ENCODE measurements at places on chromosomes 1 and 21.

DNA sequence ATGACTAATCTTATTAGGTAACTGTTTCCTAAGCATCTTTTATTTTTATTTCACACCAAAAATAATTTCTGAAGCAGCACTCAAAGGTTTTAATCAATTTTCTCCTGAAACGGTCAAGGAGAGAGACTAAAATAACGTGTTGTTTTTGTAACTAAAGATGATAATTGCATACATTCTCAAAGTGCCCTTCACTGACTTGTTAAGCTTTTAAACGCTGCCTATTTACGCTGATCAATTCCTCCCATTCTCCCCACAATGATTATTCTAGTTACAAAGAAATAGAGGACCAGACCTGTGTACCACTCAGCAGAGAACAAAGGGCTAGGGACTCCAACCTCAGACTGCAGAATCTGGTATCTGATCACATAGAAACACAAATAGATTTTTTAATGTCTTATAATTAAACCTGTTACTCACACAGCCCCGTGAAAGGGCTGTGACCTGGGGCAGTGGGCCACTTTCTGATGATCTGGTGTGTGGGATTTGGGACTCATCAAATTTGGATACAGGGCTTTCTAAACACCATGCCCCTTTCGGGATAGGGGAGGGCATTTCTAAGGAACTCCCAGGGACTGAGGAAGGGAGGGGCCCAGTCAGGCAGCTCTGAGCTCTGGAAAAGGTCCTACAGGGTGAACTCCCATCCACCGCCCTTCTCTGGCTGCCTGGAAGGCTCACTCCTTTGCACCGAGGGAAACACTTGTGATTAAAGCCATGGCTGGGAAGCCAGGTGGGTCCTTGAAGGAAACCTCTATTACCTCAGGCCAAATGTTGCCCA lies 65.2 kb downstream of the BCAR3 start:
- peak; percentile 90 for DNase-seq

GRCh38 chr1:54415991-54416390 lies 9.8 kb upstream of the SSBP3 start:
- DNase-seq: no peak

GRCh38 chr21:31347435-31348032 lies 3.5 kb upstream of the TIAM1 start:
- peak; percentile 46 for DNase-seq

DNA sequence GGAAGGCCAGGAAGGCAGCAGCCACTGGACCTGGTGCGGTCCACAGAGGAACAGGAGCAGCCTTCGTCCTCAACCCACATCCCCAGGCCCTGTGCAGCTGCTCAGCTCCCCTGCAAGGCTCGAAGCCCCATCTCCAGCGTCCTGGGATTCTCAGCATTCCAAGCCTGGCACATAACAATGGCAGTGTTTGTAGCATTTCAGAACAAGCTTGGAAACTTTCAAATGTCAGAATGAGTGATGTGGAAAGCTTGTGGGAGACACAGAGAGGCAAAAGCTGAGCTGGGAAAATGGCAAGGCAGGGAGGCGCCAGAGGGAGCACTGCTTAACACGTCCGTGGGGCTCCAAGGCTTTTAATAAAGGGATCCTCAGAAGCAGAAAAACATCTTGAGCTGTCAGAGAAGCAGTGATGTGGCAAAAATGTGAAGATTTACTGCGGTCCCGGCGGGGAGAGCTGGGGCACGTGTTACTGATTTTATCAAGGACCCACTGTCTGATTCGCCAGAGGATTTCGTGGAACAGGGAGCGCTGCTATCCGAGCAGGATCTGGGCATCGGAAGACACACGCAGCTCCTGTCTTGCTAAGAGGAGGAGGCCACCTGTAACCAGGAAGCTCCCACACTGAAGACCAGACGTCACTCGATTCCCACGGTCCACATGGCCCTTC lies 38.1 kb downstream of the TOMM20 start:
- DNase-seq: peak; percentile 96

- no peak for DNase-seq
Measured at GRCh38 chr1:61640531-61641530, 84.1 kb downstream of the TM2D1 start.

GRCh38 chr1:38586993-38587646 lies 272.5 kb downstream of the RRAGC start:
- peak; percentile 79 for DNase-seq

- DNase-seq: no peak
Measured at GRCh38 chr1:6367381-6368012, 26.1 kb downstream of the ACOT7 start.

DNA sequence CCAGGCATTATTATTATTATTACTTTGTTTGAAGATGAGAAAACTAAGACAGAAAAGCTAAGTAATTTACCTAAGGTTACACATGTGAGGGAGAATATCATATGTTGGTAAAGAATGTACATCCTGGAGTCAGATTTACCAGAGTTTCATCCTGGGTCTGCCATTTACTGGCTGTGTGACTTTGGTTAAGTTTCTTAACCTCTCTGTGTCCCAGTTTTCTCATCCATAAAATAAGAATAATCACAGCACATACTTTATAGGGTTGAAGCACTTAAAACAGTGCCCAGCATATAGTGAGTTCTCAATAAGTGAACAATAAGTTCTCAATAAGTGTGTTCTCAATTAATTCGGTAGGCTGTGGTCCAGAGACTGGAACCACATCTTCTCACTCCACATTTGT lies 32.5 kb downstream of the UBE2U start:
- DNase-seq: no peak

- no peak for DNase-seq
Measured at GRCh38 chr1:150572918-150573647, 6.3 kb downstream of the MCL1 start.

GRCh38 chr21:35256468-35256988 lies 207.4 kb upstream of the RUNX1 start:
- peak; percentile 92 for DNase-seq

GRCh38 chr21:18468790-18469189 lies 65.2 kb upstream of the TMPRSS15 start:
- DNase-seq: no peak

DNA sequence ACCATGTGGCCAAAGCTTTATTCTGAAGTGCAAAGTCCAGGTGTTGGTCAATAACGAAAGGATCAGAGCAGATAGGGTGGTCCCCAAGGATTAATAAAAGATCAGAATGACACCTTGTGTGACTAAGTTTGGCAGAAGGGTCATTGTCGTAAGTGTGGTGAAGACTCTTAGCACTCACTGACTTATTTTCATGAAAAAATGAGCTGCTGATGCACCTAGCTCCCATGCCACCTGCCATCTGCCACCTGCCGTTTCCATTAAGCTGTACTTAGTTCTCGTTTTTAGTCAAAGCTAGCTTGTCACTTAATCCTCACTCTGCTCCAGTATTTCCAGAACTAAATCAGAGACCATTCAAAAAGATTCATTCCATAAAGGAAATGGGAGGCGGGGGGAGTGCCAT lies 112.6 kb downstream of the SEC16B start:
- no peak for DNase-seq

- peak; percentile 95 for DNase-seq
Measured at GRCh38 chr1:63920154-63921117, 146.6 kb downstream of the ROR1 start.

DNA sequence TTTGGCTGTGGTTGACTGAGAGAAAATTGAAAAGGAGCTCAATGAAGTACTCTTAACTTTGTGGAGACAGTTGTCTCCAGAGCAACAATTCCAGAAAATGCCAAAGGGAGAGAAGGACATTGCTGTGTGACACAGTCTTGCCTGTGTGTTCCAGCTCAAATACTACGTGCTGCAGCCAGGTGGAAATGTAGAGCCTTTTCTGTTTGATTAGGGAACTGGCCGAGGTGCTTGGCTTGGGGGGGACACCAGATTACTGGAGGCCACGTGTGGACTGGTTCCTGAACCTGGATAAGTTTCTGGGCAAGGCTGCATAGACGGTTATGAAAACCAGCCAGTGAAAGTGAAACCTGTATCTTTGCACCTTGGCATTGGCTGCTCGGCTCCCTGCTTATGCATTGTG lies 217.9 kb downstream of the CTH start:
- no peak for DNase-seq

DNA sequence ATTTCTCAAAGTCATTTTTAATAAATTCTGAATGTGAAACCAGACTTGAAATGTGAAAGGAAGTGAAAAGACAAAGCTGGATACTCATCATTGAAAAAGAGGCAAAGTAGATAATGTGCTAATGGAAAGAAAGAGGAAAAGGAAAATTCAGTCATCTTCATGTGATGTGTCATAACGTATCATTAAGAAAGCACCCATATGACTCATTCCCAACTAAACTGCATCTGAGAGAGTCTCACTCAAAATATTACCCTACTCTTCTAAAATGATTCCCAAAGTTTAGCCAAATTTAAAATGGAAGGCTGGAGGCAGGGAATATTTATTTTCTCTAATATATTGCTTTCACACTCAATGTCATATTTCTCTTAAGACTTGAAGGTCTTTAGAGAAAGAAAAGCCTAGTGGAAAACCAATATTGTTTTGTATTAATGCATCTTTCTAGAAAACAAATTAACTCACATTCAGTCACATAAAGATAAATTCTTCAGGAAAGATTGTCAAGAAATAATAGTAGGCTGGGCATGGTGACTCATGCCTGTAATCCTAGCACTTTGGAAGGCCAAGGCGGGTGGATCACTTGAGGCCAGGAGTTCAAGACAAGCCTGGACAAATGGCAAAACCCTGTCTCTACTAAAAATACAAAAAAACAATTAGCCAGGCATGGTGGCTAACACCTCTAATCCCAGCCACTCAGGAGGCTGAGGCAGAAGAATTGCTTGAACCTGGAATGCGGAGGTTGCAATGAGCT lies 129.9 kb downstream of the SLC30A10 start:
- DNase-seq: no peak

- no peak for DNase-seq
Measured at GRCh38 chr1:222168621-222169020, 379.3 kb downstream of the HHIPL2 start.

GRCh38 chr1:6683434-6683833 lies 18.2 kb downstream of the DNAJC11 start:
- no peak for DNase-seq

GRCh38 chr1:219539645-219540254 lies 73.2 kb downstream of the ZC3H11B start:
- DNase-seq: no peak

GRCh38 chr1:150364231-150365003 lies 470 bp downstream of the RPRD2 start:
- peak; percentile 87 for DNase-seq

- no peak for DNase-seq
Measured at GRCh38 chr1:222167896-222168295, 380.0 kb downstream of the HHIPL2 start.

GRCh38 chr1:18234790-18235242 lies 127.2 kb downstream of the IGSF21 start:
- peak; percentile 80 for DNase-seq

DNA sequence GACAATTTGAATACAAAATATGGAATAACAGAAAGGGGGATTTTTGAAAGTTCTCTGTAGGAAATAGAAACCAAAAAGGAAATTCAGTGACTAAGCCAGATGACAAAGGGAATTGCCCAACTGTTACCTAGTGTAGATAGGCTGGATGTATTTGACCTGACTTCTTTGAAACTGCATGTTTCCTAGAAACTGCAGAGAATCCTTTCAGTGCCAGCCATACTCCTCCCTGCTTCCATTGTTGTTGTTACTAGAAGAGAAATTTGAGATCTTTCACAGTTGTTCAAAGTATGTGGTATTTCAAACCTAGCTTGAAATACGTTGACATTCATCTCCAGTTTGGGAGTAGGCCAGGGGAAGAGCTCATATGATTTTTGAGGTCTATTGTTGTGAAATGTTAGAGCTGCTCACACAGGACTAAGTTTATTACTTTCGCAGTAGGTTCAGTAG lies 1.8 kb upstream of the GBP5 start:
- DNase-seq: no peak

DNA sequence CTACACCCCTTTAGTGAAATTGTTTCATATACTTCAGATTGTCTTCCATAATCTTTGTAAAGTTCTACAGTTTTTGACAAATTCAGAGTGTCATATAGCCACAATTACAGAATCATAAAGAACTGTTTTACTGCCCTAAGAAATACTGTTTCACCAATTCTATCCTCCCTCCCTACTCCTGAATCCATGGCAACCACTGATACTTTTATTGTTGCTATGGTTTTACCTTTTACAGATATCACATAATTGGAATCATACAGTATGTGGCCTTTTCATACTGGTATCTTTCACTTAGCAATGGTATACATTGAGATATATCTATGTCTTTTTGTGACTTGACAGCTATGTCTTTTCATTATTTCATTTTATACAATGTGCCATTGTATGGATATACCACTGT lies 34.1 kb downstream of the RC3H1 start:
- no peak for DNase-seq

GRCh38 chr1:3002349-3003038 lies 18.8 kb upstream of the ACTRT2 start:
- DNase-seq: no peak

GRCh38 chr1:40303051-40303771 lies 13.9 kb downstream of the COL9A2 start:
- DNase-seq: peak; percentile 42

- peak; percentile 30 for DNase-seq
Measured at GRCh38 chr1:36522461-36523229, 39.9 kb upstream of the CSF3R start.

- peak; percentile 51 for DNase-seq
Measured at GRCh38 chr21:38914528-38915293, 109.0 kb downstream of the ETS2 start.

- peak; percentile 68 for DNase-seq
Measured at GRCh38 chr1:94755675-94756074, 64.5 kb upstream of the SLC44A3 start.

GRCh38 chr1:209364716-209365115 lies 218.8 kb upstream of the CAMK1G start:
- DNase-seq: peak; percentile 88

- DNase-seq: no peak
Measured at GRCh38 chr1:96039910-96040309, 681.7 kb upstream of the PTBP2 start.

DNA sequence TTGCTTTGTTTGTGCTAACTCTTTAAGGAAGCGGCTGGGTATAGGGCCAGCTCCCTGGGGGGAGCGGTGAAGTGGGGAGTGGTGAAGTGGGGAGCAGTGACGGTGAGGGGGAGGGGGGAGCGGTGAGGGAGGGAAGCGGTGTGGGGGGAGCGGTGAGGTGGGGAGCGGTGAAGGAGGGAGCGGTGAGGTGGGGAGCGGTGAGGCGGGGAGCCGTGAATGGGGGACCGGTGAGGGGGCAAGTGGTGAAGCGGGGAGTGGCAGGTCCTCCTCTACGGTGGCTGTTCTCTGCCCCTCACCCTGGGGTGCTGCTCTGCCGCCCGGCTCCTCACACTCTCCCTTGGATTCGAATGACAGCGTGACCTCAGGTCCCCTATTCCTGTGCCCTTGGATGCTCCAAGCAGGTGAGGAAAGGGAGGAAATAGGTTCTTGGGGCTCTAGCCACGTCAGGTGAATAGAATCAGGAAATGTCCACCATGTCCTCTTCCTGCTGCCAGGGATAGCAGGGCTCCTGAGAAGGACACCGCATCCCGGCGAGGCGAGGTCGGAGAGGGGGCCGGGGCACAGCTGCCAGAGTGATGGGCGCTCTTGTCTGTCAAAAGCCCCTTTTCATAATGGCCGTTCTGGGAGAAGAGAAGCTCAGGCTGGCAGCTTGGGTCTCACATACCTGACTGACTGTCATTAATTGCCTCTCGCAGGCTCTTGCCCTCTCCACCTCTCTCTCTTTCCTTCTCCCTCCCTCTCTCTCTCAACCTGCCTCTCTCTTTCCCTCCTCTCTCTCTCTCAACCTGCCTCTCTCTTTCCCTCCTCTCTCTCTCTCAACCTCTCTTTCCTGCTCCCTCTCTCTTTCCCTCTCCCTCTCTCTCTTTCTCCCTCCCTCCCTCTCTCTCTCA lies 134.2 kb downstream of the PGBD5 start:
- DNase-seq: no peak

Data from islet precursor cell (in vitro differentiated cells).